ENCODE measurements at places on chromosomes 3 and 15.

GRCh38 chr3:110456438-110457138 lies 615.0 kb upstream of the NECTIN3 start:
- no peak for DNase-seq

DNA sequence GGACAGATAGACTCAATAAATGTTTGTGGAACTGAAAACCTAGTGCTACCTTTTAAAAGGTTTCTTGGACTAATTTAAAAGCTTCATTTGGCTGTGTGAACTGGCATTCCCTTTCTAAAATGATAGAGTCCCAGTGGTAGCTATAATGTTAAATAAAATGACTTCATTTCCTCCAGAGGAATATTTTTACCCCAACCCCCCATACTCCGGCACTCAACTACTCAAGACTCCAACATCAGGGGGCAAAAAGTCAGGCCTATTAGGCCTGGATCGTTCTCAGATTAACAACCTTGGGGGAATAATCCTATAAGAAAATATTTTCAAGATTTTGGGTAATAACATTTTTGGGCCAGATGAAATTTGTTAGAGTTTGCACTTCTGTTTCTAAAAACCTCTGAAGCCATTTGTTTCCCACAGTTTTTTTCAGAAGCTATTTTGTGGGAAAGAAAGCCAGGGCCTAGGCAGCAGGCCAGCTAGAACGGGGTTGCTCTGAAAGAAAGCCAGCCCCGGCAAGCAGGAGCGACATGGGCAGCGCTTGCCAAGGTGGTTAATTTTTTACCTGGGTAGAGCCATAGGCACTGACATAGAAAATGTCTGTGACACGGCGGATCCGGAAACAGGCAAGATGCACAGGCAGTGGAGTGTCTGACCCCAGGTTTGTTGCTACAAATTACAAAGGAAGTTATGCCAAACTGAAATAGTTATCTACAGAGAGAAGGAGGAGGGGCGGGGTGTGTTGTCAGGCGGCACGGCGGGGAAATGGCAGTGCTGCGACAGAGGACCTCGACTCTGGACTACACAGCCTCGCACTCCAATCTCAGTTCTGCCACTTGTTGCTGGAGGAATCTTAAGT lies 84.6 kb downstream of the MAGI1 start:
- no peak for DNase-seq

DNA sequence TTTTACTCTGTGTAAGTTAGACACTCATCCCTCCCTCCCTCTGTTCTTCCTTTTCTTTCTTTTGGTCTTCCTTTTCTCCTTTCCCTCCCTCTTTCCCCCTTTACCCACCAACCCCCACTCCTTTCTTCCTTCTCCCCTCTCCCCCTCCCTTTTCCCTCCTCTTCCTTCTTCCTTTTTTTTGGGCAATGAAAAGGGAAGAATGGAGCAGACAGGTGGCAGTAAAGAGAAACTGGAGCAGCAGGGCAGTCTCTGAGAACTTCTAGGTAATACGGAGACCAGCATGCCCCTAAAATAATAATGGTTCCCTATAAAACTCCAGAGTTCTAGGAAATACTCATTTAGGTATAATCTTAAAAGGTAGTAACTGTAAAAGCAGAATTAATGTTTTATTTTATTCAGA lies 11.4 kb upstream of the GPR171 start:
- DNase-seq = no peak

DNA sequence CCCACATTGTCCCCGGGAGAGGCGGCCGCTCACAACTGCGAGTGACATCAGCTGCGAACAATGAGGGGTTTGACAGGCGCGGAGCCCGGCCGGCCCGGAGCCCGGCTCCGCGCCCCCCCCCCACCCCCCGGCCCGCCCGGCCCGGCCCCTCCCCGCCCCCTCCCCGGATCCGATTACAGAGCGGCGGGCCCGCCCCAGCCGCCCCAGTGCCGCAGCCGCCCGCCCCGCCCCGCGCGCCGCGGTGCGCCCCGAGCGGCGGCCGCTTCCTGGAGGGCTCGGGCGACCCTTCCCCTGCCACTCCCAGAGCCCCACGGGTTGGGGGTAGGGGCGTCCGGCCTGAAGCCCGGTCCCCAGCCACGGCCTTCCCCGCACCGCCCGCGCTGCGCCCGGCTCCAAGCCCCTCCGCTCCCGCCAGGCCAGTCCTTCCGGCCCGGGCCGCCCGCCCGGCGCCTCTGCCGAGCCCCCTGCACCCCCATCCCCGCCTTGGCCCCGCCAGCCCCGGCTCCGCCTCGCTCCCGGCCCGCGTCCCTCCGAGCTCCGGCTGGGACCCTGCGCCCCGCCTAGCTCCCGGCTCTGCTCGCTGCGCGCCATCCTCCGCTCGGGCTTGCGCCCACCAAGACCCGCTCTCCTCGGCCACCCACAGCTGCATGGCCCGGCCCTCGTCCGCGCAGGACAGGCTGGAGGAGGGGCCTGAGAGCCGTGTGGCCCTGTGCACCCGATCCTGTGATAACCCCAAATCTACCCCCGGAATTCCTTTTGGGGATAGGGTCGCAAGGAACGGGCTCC lies at the start of gene PCBP4:
Gene PCBP4 (minus strand): TSS at position 71 of the 786 bp plus-strand sequence. CDS start 6,214 bp downstream, outside the sequence.
- DNase-seq = no peak

GRCh38 chr3:3241596-3241995 lies 62.1 kb upstream of the CRBN start:
- DNase-seq = no peak

DNA sequence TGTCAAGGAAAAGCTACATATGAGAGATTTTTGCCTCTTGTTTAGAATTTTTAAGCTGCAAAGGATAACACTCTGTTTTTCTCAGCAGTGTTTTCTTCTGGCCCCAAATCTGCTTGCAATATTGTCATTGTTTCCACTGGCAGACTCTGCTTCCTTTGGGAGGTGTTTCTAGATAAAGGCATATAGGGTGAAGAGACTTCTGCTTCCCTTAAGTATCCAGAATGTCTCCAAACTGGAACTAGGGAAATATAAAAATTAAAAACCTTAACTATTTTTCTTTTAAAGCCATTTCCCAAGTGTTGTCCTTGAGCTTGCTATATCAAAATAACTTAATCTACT lies 225.8 kb downstream of the CGGBP1 start:
- no peak for DNase-seq

DNA sequence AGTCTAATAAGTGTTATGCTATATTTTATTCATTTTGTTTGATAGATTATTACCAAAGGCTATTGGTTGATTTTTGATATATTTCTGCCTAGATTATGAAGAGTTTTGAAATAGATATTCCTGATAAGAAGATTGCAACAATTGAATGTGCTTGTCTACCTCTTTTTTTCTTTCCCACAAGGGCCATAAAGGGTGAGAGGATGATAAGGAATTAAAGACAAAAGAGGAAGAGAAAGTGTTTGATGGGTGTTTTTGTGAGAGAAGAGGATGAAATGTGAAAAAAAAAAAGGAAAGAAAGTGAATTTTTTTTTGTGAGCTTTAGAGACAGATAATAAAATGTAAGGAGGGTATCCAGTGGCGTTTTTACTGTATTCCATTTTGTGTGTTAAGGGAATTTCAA lies 244.4 kb downstream of the CHST2 start:
- DNase-seq = no peak

GRCh38 chr3:77976079-77976478 lies 936.2 kb downstream of the ROBO2 start:
- DNase-seq = no peak

- no peak for DNase-seq
Measured at GRCh38 chr15:96276438-96277210, 53.9 kb upstream of the NR2F2 start.

GRCh38 chr15:30985081-30985531 lies 6.3 kb downstream of the MTMR10 start:
- DNase-seq = no peak
